Epithelial cell of prostate (primary cell): ENCODE measurements at places on chromosomes 13 and 19.

DNA sequence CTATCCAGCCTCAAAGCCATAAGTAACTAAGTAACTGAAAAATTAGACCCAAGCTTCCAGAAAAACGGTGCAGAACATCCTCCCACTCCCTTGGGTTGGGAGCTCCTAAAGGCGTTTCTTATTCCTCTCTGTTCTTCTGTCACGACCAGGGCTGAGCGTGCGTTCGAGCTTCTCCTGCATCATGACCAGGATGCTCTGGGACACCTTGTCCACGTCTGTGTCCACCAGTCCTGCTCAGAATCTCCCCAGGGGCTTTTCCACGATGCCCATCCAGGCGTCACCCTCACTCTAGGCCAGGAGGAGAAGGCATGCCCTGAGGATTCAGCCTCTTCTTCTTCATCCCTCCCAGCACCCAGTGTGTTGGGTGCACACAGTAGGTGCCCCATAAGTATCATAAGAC is 37.8 kb upstream of the GAS6 start:
- no peak for DNase-seq

DNA sequence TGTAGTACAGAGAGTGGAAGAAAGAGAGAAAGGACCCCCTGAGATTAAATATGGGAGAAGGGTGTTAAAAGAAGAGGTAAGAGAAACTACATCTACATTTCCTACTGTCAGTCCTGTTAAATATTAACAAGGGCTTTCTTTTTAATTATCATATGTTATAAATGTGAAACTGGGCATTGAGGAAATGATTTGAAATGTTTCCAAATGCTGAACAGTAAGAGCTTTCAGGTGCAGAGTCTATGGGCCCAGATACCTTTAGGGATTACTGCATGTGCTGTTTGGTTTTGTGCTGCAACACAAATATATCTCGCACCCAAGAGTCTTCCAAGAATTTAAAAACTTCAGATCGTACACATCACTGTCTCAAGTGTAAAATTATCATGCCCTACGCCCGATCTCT is 176.3 kb downstream of the RBM26 start:
- no peak for DNase-seq

DNA sequence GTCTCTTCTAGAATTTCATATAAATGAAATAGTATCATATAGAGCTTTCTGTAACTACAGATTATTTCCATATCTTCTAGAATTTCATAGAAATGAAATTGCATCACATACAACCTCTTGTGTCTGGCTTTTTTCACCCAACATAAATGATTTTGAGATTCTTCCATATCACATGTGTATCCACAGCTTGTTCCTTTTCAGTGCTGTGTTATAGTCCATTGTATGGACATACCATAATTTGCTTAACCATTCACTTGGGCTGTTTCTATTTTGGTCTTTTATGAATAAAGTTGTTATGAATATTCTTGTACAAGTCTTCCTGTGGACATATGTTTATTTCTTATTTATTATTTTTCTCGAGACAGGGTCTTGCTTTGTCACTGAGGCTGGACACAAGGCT is 11.7 kb downstream of the TPRX1 start:
- DNase-seq, result no peak

DNA sequence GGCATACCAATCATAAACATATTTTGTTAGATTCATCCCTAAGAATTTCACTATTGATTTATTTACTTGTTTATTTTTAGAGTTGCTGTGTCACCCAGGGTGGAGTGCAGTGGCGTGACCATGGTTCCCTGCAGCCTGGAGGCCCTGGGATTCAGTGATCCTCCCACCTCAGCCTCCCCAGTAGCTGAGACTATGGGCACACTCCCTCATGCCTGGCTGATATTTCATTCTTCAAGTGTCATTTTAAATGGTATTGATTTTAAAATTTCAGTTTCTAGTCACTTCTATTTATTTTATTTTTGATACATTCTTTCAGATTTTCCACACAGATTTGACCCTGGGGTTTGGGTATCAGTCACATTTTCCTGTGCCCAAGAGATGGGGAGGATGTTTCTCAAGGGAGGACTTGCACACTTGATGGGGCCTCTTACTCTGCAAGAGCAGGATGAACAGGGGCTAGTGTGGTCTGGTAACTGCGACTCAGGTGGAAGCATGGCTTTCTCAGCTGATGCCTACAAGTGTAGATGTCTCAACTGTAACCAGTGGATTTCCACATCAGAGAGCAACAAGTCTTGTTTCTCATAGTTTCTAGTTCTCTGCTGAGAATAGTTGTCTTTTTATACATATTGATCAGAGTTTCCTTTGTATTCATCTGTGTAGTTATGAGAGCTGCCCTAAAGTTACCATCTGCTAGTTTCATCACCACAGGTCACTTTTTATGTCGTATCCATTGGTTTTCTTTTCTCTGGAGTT is 40.2 kb downstream of the CCNE1 start:
- no peak for DNase-seq

DNA sequence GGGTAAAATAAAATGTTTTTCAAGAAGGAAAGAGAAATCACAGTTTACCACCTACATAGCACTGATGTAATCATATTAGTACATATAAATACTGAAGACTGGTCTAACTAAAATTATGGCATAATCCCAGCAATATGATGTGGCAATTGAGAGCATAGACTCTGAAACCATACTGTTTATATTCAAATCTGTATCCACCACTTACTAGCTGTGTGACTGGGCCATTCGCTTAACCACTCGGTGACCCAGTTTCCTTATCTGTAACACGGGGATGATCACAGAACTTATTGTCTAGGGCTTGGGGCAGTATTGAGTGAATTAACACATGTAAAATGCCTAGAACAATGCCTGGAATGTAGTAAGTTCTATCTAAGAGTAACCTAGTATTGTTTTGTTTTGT is 13.1 kb upstream of the GTF3A start:
- no peak for DNase-seq

DNA sequence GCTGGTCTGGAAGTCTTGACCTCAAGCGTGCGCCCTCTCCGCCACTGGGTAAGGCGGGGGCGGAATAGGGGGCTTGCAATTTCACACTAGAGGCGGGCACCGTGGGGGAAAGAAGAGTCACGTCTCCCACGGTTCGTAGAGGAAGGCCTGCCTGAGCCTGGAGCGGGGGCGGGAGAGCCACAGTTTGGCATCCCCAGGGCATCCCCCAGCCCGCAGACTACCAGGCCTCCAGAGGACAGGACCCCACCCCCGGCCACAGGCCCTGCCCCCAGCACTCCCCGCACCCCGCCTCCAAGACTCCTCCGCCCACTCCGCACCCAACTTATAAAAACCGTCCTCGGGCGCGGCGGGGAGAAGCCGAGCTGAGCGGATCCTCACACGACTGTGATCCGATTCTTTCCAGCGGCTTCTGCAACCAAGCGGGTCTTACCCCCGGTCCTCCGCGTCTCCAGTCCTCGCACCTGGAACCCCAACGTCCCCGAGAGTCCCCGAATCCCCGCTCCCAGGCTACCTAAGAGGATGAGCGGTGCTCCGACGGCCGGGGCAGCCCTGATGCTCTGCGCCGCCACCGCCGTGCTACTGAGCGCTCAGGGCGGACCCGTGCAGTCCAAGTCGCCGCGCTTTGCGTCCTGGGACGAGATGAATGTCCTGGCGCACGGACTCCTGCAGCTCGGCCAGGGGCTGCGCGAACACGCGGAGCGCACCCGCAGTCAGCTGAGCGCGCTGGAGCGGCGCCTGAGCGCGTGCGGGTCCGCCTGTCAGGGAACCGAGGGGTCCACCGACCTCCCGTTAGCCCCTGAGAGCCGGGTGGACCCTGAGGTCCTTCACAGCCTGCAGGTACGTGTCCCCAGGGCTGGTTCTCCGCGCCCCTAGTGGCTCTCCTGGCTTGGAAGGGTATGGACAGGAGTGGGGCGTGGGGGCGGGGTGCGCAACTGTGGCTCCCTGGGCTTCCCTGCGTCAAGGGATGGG is at the start of gene ANGPTL4:
ANGPTL4 (plus strand) TSS at position 353 of the 969 bp plus-strand sequence; CDS start at position 520, 167 bp downstream.
- peak; percentile 53 for DNase-seq
